ENCODE measurements at places on chromosomes 4 and X. TPM values are rescaled to one million over a fixed set of nuclear protein-coding genes. Genes with fewer than 3 reads are reported as not detected.

EIF2S3 gene
- 282 TPM for total RNA-seq

MAGED4 gene
- total RNA-seq: 0.48 TPM

CCDC158 gene
- total RNA-seq: 0.24 TPM

FMR1NB gene
- total RNA-seq: not detected

GATA1 gene
- not detected for total RNA-seq

MAGEB1 gene
- not detected for total RNA-seq

CYSLTR1 gene
- total RNA-seq: not detected

TLR7 gene
- not detected for total RNA-seq

MAGEB6B gene
- total RNA-seq: not detected

ANOS1 gene
- total RNA-seq: under 0.01 TPM

GAGE12F gene
- not detected for total RNA-seq

SMAD1 gene
- total RNA-seq: 11.5 TPM

USP17L21 gene
- not detected for total RNA-seq

TXK gene
- total RNA-seq: 0.48 TPM

BLOC1S4 gene
- 17.7 TPM for total RNA-seq

QDPR gene
- 9.9 TPM for total RNA-seq

MAGEE2 gene
- total RNA-seq: not detected

ZFX gene
- 36.9 TPM for total RNA-seq

GAGE2A gene
- total RNA-seq: not detected

MAGEE1 gene
- total RNA-seq: 0.72 TPM

FRMPD4 gene
- 0.21 TPM for total RNA-seq

XG gene
- 0.85 TPM for total RNA-seq

ADH1C gene
- total RNA-seq: not detected

NPY1R gene
- total RNA-seq: 0.96 TPM

MAGEB3 gene
- not detected for total RNA-seq

NOP14 gene
- 27.5 TPM for total RNA-seq

F11 gene
- total RNA-seq: not detected

ASB5 gene
- total RNA-seq: 0.24 TPM

GIMD1 gene
- total RNA-seq: not detected

AKAP4 gene
- not detected for total RNA-seq

SGMS2 gene
- 331 TPM for total RNA-seq

IL1RAPL1 gene
- total RNA-seq: not detected

IL2 gene
- not detected for total RNA-seq

HUWE1 gene
- total RNA-seq: 64.1 TPM

ARMCX2 gene
- total RNA-seq: 58.3 TPM

NAA11 gene
- not detected for total RNA-seq

ARX gene
- total RNA-seq: not detected

Data from tracheal epithelial cell (primary cell).